DMS79 (cell line): ENCODE measurements at places on chromosomes 12 and 14.
A peak's percentile ranks its signal among the peaks of the same experiment; 100 is the strongest.

- no peak for DNase-seq
Observed at GRCh38 chr12:120137833-120138232, 21.3 kb upstream of the RAB35 start.

DNA sequence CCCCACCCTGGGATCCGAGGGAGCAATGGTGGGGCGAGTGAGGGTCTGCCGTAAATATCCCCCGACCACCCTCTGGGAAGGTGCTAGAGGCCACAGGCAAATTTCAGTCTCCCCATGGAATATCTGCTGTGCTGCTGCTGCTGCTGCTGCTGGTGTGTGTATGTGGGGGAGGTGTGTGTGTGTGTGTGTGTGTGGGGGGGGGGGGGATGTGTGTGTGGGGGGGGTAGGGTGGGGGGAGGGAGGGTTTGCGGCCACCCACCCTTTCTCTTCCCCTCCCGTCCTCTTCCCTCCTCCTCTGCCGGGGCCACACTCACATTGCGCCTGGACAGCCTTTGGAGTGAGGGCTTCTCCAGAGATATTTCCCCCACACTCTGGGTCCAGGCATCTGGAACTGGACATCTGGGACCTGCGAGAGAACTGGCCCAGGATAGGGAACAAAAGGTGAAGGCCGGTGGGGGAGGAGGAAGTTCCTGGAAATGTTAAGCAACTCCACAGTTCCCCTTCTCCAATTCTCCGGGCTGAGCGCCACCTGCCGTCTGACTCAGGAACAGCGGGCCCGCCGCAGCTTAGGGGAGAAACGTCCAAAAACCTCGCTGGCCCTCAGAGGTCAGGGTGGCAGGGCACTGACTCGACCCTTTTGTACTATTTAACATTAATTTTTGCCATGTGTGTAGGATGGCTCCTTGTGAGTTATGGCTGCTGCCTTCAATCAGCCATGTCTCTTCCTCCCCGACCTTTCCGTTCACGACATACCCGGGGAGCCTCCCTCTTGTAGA is at the start of gene C1RL:
Gene C1RL (minus strand): TSS at position 419 of the 776 bp plus-strand sequence. CDS start 34 bp downstream, at position 385.
- peak; percentile 68 for DNase-seq

- no peak for DNase-seq
Observed at GRCh38 chr12:129607301-129607700, 296.5 kb downstream of the TMEM132D start.

DNA sequence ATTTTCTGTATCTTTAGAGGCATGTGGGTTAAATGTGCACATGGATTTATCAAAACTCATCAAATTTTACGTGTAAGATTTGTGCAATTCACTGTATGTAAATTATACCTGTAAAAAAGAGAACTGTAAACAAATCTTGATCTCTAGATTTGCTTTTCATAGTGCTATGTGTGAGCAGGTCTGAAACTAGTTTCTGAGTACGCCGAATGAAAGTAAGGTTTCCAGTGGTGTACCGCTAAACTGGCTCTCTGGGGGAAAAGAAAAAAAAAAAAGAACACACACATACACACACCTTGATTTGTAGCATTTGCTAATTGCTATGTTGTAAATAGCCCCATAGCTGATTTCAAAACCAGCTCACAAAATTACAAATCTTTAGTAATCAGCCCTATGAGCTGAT is 8.6 kb upstream of the SLC41A2 start:
- DNase-seq = no peak

DNA sequence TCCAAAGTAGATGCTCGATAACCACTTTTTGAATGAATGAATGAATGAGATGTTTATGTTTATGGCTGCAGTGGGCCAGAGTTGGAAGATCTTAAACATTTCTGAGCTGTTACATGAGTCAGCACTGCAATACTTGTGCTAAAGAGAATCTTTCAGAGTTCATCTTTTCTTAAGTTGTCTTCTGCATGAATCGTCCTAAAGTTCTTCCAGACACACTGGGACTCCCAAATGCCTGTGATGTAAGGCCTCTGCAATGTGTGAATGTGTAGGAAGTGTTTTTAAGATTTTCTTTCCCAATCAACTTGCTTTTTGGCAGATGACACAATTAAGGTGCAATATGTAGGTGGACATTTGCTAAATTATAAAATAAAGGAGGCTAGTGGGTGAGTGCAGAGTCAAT is 50.3 kb upstream of the TRIM9 start:
- DNase-seq = no peak

DNA sequence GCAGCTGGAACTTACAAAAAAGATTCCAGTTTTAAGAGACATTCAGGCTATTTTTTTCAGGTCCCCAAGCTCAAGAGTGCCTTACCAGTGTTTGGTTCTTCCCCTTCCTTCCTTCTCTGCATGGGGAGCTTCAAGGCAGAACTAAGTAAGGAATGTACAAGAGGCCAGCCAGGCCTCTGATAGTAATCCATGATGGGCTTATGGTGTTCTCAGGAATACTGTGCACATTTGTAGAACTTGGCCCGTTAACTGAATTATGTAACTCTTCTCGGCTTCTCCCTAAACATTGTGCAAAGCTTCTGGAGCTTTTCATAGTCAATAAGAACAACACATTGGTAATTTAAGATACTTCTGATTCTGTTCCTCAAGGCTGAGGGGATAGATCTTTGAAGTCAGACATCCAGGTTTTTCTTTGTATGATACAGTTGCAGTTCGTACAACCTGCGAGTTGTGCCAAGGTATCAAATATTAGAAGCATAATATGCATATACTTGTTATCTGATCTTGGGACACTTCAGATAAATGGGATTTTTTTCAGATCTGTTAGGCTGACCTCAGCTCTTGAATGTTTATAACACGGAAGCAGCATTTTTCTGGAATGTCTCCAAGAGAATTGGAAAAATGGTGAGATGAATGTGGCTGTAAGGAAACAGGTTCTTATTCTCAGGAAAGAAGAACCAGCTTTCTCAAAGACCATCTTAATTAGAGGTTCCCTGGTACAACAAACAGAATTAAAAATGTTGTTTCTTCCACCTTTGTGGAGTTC is 148.6 kb downstream of the ANO4 start:
- DNase-seq = peak; percentile 42

DNA sequence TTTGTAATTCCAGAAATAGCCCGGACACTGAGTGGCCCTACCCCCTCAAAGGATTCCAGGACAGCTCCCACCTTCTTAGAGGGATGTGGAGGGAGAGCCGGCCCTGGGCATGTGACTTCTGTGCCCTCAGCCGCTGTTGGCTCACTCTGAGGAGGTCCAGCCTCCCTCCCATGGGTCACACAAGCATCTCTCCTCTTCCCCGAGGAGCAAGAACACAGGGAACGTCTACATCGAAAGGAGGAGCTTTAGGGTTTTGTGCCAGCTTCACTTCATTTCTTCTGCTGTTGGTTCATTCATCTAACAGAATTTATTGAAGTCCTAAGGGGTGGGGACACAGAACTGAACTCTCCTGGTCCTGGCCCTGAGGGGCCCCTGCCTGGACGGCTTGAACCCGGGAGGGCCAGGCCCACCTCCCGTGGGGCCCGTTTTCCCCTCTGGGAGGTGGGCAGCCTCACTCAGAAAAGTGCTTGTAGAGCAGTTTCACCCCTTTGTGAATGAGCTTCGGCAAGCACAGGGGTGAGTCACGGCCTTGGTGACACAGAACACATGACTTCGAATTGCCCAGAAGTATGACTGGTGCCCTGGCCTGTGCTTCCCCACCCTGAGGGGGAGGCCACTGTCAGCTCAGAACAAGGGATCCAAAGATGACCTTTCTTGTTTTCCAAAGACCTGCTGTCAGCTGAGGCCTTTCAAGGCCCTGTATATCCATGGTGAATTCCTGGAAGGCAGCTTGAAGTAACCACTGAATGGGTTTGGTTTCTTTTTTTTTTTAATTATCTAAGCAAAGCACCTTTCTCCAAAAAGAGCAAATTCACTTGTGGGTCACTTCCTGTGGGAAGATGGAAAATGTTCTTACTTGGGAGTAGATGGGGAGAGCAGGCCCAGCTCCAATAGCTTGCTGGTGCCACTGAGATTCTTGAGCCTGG is 39.2 kb downstream of the NFKBIA start:
- no peak for DNase-seq

- DNase-seq = no peak
Observed at GRCh38 chr14:101495827-101496775, 65.2 kb upstream of the DIO3 start.

DNA sequence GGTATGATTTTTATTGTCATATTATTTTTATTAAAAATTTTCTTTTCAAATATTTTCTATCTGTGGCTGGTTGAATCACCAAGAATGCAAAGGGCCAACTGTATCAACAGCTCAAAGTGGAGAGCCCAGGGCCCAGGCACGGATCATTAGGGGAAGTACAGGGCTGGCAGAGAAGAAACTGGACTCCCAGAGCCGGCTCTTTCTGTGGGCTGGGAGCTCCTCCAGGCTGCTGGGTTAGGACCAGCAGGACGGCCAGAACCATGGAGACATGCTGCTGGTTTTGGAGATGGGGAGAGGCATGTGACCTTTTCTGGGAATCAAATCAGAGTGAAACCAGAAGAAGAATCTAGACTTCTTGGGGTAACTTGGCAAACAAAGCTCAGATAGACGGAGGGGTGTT is 220.5 kb downstream of the CACNA1C start:
- DNase-seq = no peak

GRCh38 chr14:79278798-79279644 is 932.3 kb downstream of the DIO2 start:
- DNase-seq = peak; percentile 92

DNA sequence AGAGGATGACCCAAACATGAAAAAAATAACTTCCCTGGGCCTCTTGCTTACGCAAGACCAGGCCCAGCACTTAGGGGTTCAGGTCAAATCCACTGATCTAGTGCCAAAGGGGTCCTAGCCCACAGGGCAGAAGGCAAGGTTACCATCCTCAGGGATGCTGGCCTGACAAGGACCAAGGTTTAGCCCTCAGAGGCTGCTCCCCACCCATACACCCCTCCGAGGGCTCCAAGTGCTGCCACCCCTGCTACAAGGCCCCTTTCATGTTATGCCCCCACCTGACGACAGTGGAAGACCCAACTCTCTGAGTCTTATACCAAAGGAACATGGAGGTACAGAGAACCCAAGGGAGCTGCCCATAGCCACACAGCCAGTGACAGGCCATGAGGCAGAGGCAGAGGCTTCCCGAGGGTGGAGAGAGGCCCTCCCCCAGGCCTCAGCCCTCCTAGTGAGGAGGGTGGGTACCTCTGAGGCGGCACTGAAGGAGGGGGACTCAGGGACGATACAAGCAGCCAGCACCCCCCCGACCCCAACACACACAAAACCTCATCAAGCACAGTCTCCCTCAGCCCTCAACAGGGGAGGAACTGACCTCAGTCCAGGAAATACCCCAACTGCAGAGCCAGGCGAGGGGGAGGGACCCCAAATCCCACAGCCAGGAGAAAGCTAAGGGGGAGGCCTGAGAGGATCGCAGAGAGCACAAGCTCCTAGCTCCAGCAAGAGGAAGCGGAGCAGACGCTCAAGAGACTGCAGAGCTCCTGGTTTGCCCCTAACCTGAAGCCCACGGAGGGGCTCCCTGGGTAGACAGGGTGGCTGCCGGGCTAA is 37.0 kb downstream of the ANAPC7 start:
- DNase-seq = no peak

DNA sequence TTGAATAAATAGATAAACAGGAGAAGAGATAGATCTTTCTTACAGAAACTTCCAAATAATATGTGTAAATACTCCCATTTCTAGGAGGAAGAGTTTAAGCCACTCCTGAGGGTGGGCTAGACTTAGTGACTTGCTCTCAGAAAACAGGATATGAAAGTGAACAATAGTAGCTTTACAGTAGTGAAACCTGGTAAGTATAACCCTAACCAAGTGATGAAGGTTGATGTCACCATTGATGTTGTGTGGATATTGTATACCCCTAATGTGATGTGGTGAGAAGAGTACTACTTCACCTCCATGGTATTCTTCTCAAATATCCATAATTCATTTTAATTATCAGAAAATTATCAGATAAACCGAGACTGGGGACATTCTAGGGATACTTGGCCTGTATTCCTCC is 20.9 kb downstream of the AKAP6 start:
- no peak for DNase-seq

DNA sequence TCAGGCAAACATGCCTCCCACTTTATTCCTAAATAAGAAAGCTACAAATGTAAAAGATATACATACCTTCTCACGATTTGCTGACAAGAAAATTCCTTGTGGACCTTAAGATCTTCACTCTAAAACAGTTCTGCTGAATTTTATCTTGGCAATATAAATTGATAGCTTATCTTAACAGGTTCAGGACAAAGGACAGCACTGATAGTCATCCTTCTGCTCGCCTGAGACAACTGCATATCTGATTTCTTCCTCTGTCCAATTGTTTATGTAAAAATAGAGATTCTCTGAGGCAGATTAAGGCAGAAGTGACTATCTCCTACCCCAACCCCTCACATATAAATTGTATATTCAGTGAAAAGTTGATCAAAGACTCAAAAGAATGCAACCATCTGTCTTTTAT is 44.9 kb downstream of the CAPZA3 start:
- DNase-seq = no peak

DNA sequence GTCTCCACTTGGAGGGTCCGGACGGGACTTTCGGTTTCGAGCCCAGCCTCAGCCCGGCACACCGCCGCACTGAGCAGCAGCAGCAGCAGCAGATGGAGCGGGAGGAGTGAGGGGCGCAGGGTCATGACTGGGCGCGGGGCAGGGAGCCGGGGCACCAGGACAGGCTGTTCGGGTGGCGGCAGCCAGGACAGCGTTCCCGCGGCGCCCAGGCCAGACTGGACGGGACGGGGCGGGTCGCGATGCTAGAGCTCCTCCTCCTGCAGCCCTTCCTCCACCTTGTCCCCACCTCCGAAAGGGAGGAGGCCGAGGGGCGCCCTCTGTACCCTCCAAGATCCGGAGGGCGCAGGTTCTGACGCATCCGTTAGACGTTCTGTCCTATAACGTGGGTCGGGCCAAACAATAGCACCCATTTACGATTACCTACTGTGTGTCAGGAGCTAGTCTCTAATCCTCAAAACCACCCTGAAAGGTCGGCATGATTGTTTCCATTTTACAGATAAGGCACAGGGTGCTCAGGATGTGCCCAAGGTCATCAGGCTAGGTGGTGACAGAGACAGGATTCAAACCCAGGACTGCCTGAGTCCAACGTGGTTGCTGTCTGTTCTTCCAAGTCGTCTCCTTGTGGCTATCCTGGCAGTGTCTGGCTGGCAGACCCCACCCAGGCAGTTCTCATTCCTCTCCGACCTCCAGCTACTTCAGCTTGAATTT is at the start of gene FKBP11:
Gene FKBP11 (minus strand): TSS at position 189 of the 708 bp plus-strand sequence. CDS start 64 bp downstream, at position 125.
- no peak for DNase-seq

DNA sequence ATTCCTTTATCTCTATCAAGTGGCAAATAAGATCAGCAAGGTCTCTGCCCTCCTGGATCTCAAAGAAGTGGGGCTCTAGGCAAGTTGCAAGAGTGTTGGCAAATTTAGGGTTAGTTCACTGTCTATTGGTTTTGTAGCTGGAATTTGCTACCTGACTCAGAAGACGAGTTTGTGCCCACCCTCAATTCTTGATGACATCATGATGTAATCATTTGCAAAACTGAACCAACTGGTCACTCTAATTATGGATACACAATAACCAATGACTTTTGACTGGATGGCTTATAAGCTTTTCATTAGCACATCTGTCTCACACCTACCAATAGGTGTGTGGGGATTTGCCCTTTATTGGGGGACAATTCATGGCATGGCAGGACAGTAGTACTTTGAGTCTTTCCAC is 4.6 kb downstream of the TMEM233 start:
- DNase-seq = no peak

GRCh38 chr14:54674046-54674741 is 107.3 kb downstream of the SAMD4A start:
- no peak for DNase-seq
